Stimulated activated CD4-positive, alpha-beta T cell treated with anti-CD3 and anti-CD28 coated beads, Interleukin-1b, Interleukin-23, amount 100 ng/mL, for 4 hours (primary cell): ENCODE measurements at places on chromosomes 4 and X.

GRCh38 chr4:5429747-5430146 lies 278.6 kb downstream of the EVC2 start:
- DNase-seq: no peak

DNA sequence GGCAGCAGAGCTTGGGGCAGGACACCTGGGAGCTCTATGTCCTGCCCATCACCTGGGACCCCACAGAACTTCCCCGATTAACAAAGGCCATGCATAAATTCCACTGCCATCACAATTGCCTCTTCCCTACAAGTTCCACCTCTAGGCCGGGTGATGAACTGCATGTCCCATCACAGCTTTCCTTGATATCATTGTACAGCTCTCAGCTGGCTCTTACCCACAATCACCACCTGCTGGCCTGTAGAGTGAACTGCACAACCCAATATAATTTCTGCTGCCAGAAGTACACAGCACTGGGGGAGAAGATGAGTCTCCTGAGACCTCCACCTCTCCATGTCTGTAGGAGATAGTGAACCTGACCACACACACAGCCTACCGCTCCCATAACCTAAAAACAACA lies 285.0 kb upstream of the AADAT start:
- DNase-seq: no peak

DNA sequence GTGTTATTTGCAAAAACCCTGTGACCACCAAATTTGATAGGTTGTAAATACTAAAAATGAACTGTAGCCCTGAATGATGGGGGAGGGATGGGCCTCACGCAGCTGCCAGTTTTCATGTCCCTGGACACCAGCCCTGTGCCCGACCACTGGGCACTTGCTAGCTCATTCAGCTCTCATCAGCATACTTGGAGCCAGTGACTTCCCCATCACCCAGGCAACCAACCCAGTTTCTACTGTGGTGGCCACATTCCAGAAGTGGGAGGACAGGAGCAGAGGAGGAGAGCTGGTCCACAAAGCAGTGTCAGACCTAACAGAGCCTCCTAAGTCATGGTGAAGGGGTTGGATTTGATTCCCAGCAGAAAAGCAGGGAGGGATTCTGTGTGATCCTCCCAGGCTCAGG lies 128.2 kb downstream of the CPEB2 start:
- no peak for DNase-seq

GRCh38 chr4:169340834-169341233 lies 70.1 kb upstream of the SH3RF1 start:
- DNase-seq: no peak

DNA sequence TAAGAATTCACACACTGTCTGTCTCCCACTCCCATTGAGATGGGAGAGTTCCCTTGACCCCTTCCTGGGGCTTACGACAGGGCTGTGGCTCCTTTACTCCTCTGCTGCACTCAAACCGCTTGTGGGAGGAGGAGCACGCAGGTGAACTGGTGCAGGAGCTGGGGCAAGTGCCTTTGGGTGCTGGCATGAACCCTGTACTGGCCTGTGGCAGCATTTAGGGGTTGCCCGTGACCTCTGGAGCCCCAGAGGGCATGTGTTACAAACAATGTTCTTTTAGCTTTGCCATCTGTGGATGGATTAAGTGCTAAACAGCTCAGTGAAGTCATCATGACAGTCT lies 21.8 kb upstream of the FTHL17 start:
- DNase-seq: no peak

DNA sequence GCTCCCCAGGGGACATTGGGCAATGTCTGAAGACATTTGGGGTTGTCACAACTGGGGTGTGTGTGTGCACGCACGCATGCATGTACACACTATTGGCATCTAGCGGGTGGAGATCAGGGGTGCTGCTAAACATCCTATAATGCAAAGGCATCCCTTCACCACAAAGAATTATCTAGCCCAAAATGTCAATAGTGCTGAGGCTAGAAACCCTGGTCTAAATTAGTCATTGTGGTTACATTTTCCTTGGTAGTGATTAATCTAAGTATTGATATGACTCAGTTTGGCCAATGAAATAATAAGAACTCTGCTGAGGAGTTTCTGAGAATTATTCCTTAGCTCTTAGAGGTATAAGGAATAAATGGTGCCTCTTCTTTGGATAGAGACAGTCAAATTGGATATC lies 200.2 kb downstream of the CLCN4 start:
- DNase-seq: no peak

- no peak for DNase-seq
Measured at GRCh38 chr4:21248331-21248730, 548.1 kb downstream of the PACRGL start.

DNA sequence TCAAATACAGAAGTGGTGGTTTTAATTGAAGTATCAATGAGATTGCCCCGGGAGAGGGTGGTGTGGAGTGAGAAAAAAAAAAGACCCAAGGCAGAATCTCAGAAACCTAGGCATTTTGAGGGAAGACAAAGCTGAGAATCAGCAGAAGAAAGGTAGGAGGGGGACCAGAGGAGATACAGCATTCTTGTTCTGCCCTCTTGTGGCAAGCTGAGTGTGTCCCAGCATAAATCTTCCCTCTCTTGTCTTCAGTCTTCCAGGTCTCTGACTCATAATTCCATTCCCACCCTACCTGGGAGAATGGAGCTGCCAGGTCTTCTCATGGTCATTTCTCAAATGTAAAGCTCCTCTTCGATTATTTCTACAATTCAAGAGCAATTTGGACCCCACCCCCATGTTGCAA lies 32.7 kb upstream of the MAGED1 start:
- no peak for DNase-seq

DNA sequence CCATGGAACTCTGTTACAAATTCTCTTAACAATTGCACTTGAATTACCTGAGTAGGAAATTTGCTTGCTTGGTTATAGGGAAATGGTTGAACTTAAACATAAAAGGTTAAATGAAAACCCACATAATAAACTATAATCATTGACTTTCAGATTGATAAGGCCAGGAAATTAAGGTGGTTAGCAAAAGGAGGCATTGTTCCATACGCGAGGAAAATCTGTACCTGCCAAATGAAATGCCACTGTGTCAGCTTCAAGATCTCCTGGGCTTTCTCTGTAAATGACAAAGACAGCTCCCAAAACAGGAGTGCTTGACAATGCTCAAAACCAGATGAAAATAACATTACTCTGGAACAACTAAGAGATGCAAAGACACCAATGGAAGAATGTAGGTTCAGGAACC lies 125.5 kb upstream of the KLF3 start:
- no peak for DNase-seq

DNA sequence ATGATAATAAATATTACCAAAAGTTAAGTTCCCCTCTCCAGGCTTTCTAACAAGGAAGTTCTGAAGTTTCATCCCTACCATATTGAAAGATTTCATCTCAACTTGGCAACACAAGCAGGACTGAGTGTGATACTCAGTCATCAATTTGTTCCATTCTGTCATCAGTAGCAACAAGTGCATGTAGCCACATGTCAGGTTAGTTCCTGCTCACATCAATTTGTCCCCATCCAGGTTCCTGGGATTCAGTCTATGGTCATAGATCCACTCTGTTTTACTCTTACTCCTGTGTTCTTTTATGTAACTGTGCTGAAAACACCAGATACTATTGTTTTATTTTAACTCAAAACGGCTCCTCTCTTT lies 22.2 kb downstream of the SMPX start:
- DNase-seq: no peak

DNA sequence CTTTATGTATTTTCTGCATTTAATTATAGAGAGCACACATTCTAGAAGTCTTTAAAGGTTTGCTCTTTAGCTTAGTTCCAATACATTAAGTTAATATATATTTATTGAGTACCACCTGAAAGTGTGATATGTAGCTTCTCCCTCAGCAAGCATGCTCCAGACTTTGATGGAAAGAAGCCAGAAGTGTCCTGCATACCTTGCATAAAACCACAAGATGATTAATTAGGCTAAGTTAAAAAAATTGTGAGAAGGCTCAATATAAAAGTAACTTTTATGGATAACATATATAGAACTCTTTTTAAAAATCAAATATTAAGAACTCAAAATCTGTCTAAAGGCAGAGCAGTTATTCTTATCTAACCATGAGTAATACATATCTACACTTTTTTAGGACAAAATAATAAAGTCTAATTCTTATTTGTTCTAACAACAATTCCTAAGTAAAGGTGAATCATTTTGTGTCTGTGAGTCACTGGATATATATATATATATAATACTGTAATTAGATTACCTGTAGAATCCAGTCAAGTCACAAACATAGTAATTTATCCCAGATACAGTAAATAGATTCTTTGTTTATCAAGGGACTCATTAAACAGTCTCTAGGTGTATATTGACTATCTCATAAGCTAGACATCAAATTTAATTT lies 51.2 kb downstream of the INTS12 start:
- DNase-seq: no peak

GRCh38 chr4:189124149-189124758 lies 816.4 kb upstream of the FRG1 start:
- no peak for DNase-seq

DNA sequence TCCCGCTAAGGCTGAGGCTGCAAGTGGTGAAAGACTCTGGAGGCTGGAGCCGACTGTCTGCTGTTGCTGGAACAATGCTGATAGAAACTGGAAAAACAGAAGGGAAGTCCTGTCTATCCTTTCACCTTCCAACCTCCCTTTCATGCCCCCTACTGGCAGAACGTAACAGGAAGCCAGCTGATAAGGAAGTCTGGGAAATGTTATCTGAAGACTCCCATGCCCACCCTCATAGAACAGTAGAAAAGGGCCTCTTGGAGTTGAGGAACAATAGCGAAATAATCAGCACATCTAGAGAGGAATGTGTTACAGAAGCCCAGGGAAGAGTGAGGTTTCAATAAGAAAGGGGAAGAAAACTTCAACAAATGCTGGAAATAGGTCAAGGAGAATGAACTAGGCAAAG lies 117.1 kb upstream of the DKK2 start:
- no peak for DNase-seq

- no peak for DNase-seq
Measured at GRCh38 chr4:151930372-151930771, 169.6 kb upstream of the GATB start.

- no peak for DNase-seq
Measured at GRCh38 chr4:78079726-78080430, 22.8 kb downstream of the FRAS1 start.

GRCh38 chr4:15376145-15376544 lies 51.7 kb upstream of the C1QTNF7 start:
- DNase-seq: no peak

- DNase-seq: no peak
Measured at GRCh38 chrX:7941390-7942042, 14.3 kb upstream of the PNPLA4 start.

GRCh38 chrX:49001521-49002090 lies 458 bp downstream of the GRIPAP1 start:
- DNase-seq: peak; percentile 3

DNA sequence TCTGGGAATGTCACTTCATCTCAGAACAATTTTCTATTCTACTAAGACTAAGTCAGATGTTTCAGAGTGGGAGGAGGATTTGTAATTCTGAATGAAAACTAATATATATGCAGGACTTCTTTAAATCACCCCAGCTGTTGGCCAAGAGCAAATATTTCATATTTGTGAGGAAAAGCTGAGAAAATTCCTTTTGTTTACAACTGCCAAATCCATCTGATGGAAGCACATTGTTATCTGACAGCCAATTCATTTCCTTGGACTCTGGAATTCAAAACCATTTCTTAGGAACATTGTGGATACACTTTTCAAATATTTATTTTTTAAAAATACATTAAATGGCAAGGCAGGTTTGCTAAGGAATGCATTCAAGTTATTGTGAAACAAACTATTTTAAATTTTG lies 8.0 kb downstream of the SLIT2 start:
- DNase-seq: no peak
